ENCODE measurements at places on chromosomes 3 and 15.

GRCh38 chr3:70737666-70738290 lies 425.3 kb upstream of the MDFIC2 start:
- DNase-seq: no peak

DNA sequence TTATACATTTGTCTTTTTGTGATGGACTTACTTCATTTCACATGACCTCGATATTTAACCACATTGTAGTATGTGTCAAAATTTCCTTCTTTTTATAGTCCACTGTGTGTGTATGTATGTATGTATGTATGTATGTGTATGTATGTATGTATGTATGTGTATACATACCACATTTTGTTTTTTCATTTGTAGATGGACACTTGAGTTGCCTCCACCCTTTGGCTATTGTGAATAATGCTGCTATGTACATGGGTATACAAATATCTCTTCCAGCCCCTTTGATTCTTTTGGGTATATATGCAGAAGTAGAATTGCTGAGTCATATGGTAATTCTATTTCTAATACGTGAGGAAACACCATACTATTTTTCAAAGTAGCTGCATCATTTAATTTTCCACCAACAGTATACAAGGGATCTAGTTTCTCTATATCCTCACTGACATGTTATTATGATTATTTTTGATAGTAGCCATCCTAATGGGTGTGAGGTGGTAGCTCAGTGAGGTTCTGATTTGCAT lies 228.2 kb downstream of the OPA1 start:
- no peak for DNase-seq

- no peak for DNase-seq
Observed at GRCh38 chr3:189398656-189399055, 226.9 kb downstream of the TPRG1 start.

DNA sequence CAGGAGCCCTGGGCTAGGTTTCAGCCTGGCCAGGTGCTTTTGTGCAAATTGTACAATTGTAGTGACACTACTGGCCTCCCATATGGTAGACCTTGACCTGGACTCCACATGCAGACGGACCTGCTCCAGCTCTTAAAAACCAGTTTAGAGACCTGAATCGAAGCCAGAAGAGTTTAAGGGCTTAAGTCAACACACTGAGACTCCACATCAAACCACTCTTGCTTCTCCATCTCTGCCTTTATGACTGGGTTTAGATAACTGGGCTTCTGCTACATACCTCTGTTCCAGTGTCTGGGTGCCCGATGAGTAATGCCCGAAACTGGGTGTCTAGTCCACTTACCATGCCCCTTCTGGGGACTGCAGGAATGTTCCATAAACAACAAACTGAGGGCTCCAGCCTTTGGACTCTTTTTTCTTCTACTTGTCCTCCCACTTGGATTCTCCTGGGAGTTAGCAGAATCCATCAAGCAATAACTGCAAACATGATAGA lies 32.8 kb downstream of the TMEM212 start:
- peak; percentile 52 for DNase-seq

GRCh38 chr15:39340903-39341645 lies 239.8 kb upstream of the THBS1 start:
- no peak for DNase-seq

GRCh38 chr3:42800251-42800650 lies 4.0 kb downstream of the HIGD1A start:
- no peak for DNase-seq

GRCh38 chr3:112247900-112248299 lies 46.1 kb downstream of the SLC9C1 start:
- DNase-seq: no peak

DNA sequence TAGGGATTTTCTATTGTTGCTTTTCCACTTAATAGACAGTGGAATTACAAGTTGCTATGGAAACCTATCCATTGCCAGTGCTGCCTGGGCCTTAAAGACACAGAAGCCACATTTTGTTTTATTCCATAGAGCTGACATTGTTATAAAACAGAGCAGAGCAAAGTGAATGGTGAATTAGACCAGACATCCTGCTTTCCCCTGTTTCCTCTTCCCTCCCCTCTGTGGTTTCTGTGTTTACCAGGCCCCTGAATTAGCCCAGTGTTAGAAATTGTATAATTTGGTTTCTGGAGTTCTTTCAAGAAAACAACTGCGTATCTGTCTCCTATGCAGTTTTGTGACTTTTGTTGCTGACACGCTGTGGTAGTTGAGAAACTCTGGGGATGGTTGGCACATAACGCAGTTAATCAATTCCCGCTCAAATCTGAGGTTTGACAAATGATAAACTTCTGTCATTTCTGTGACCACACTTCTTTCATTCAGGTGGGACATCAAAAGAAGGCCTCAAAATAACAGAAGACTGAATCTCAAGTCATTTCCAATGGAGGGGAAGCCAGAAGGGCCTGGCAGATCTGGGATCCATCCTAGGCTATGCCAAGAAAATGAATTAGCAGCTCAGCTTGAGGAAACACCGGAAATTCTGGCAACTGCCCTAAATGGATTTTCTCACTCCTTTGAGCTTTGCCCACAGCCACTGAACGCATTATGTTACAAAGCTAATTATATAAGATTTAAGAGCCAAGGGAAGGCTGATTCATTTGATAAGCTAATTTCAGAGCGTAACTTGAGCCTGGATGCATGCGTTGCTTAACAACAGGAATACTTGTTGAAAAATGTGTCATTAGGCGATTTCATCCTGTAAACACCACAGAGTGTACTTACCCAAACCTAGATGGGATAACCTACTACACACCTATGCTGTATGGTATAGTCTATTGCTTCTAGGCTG lies 46.9 kb downstream of the NR1D2 start:
- peak; percentile 48 for DNase-seq

DNA sequence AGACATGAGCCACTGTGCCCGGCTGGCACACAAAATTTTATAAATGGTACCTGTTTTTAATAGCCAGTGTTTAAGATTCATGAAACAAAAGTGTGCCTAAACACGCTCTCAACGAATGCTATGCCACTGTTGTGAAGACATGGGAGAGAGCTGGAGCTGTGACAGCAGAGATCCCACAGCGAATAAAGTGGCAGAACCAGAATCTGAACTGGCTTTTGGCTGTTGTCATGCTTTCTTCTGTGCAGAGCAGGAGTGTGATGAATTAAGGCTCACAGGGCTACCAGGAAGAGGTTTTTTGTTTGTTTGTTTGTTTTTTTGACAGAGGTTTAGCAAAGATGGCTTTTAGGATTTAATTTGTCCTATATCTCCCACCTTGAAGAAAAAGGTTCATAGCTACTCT lies 14.5 kb downstream of the PTPRG start:
- no peak for DNase-seq

DNA sequence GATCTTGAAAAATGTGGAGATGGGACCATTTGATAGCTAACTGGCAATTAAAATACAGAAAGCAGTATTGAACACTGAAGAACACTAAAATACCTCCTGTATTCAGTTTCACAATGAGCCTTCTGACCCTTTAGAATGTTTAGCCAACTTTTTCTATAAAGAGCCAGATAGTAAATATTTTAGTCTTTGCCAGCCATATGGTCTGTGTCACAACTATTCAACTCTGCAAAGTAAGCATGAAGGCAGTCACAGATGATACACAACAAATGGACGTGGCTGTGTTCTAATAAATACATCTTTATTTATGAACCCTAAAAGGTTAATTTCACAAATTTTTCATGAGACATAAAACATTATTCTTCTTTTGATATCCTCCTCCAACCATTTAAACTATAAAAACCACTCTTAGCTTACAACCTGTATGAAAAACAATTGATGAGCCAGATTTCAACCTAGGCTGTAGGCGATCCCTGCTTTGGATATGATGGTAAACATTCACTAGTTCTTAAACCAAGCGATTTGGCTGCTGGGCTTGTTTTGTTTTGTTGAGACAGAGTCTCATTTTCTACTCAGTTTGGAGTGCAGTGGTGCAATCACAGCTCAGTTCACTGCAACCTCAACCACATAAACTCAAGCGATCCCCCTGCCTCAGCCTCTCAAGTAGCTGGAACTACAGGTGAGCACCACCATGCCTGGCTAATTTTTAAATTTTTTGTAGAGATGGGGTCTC lies 13.6 kb upstream of the CSPG5 start:
- peak; percentile 14 for DNase-seq

GRCh38 chr3:190058521-190059241 lies 62.0 kb downstream of the P3H2 start:
- peak; percentile 51 for DNase-seq

GRCh38 chr3:193645806-193646205 lies 52.8 kb downstream of the OPA1 start:
- no peak for DNase-seq

DNA sequence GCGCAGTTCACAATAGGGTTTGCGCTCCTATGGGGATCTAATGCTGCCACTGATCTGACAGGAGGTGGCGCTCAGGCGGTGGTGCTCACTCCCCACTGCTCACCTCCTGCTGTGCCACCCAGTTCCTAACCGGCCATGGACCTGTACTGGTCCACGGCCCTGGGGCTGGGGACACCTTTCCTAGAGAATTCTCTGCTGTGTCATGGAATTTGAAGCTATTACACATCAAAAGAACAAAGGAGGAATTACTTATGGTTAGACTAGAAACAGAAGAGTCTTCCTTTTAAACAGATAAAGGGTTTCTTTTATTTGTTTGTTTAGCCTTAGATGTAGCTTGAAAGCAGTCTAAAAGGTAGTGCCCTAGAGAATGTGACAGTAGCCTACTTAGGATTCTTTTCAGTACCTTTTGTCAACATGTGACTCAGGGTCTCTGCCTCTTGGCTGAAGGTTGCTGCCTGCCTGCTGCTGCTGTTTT lies 50.3 kb downstream of the PAK2 start:
- DNase-seq: no peak

DNA sequence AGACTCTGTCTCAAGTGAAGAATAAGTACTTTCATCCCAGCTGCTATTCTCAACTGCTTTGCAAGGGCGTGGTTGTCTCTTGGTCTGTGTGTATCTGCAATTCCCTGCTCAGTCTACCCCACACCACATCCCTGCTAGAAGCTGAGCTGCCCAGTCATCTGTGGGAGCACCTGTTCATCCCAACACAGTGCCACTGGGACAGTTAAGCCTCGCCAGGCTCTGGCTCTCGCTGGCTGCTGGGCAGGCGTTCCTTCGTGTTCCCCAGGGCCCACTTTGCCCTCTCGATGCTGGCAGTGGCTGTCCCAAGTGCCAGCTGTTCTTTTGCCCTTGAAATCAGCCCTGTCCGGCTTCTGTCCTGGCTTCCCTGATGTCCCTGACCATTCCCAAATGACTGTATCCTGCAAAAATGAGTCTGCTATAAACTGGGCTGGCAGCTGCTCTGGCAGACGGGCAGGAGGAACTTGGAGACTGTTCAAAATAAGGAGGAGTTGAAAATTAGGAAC lies 91.6 kb upstream of the KLHL25 start:
- DNase-seq: no peak

DNA sequence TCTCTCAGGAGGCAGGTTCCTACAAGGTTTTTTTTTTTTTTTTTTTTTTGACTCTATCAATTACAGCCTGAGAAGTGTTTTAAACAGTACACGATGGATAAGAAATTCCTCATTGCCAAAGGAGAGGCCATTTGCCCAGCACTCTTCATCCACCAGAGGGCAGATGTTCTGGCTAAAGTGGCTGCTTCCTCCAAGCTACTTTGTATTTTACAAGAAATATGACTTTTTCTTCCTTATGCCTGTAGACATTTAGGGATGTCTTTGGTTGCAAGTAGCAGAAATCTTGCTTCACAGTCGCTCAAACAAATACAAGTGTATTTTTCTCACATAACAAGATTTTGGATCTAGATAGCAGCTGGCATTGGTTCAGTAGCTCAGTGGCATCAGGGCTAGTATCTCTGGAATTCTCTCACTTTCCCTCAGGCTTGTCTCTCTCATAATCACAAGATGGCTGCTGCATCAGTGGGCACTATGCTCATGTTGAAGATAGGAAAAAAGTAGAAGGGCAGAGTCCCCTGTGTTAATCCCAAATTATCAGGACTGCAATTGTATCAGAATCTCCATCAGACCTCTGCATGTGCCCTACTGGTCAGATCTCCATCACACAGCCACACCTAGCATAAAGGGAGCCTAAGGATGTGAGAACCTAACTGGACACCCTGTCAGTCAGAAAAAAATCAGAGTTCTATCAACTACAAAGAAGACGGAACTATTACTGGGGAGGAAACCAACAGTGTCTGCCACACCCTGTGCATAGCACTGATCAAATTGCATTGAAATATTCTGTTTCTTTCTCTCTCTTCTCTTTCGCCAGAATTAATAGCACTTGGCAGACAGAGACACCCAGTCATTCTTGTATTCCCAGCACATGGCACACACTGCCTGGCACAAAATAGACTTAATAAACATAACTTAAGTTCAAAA lies 138.9 kb upstream of the COL8A1 start:
- DNase-seq: peak; percentile 79

- DNase-seq: peak; percentile 6
Observed at GRCh38 chr3:59101231-59101736, 51.5 kb upstream of the CFAP20DC start.

GRCh38 chr15:22788004-22788403 lies 1.6 kb downstream of the NIPA1 start:
- DNase-seq: no peak

- peak; percentile 78 for DNase-seq
Observed at GRCh38 chr3:72482589-72483321, 365.5 kb downstream of the SHQ1 start.

DNA sequence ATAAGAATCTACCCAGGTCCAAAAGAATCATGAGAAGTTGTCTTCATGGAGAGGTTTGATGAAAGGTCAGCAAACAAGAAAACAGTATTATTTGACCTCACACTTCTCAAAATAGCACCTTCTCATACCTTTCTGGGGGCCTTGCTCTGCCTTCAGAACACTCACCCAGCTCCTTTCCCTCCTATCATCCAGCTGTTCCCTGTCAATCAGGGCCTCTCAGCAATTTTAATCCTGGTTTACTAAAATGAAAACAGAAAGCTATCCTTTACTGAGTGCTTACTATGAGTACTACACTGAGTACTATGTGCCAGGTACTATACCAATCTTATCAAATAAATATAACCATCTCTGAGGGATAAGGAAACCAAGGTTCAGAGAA lies 138.6 kb downstream of the GAP43 start:
- DNase-seq: no peak

GRCh38 chr3:18660059-18660458 lies 234.9 kb upstream of the SATB1 start:
- DNase-seq: no peak

DNA sequence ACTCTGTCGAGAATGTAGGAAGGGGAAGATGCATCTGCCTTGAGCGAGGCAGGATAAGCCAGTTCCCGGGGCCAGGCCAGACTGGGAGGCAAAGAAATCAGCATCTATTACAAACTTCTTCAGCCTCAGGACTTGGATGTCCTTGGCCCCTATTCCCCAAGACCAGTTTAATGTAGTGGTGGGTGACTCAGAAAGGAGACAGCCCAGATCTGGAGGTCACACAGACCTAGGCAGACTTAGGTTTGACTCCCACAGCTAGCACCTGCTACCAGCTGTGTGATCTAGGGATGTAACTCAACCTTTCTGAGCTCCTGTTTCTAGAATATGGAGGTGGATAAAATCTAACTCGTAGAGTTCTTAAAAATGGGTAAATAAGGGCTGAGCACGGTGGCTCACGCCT lies 409.5 kb upstream of the PROK2 start:
- DNase-seq: no peak

DNA sequence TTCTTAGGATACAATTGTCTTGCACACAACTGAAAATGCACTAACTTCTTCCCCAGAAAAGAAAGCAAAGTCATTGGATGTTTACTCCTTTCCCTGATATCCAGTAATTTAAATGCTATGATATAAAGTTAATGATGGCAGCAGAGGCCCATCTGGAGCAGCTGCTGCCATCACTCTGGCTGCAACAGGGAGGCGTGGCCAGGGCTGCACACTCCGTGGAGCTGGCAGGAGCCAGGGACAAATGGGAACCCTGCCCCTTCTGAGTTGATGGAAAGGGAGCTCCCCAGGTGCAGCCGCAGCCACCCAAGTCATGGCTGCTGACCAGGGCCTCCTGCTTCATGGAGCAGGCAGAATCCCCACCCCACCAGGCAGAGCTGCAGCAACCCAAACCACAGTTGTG lies 72.6 kb upstream of the ALDH1A3 start:
- no peak for DNase-seq
